Mucosa of gallbladder (tissue), 1 donor: ENCODE measurements at places on chromosomes 5 and 9.

DNA sequence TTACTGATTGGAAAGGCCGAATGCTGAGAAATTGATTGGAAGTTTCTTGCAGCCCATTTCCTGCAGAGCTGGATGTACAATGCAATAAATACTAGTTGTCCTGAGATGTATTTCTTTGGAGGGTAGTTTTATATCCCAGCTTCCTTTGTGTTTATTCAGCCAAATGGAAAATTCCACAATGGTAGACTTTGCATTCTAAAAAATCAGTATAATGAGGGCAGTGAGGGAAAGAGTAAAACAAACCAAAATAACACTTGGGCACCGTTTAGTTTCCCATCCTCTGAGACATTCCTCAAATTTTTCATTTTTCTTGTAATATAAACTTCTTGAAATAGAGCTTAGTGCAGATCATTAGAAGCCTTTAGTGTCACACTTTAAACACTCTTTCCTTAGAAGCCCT, 379.4 kb downstream of the EBF1 start:
- no peak for DNase-seq

- no peak for DNase-seq
These were observed 22.8 kb upstream of the ZNF618 start for GRCh38 chr9:113853333-113853732.

- DNase-seq = no peak
These were observed 14.4 kb downstream of the VDAC1 start for GRCh38 chr5:133990396-133990795.

DNA sequence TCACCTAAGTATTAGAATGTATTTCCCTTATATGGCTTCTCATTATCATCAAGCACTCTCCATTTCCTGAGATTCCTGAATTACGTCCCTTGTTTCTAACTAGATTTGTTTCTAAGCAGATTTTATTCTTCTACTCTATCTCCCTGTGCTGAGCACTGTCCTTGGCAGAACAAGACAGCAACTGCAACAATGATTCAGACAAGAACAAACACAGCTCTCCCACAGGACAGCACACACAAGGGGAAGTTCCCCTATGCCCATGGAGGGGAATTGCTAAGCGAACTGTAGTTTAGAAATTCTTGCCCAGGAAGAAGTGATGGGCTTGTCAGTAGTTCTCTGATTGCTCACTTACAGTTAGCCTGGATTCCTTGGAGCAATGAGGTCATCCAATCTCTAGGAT, 759.9 kb downstream of the DTWD2 start:
- no peak for DNase-seq

- no peak for DNase-seq
These were observed 15.7 kb downstream of the USP20 start for GRCh38 chr9:129850821-129851550.

DNA sequence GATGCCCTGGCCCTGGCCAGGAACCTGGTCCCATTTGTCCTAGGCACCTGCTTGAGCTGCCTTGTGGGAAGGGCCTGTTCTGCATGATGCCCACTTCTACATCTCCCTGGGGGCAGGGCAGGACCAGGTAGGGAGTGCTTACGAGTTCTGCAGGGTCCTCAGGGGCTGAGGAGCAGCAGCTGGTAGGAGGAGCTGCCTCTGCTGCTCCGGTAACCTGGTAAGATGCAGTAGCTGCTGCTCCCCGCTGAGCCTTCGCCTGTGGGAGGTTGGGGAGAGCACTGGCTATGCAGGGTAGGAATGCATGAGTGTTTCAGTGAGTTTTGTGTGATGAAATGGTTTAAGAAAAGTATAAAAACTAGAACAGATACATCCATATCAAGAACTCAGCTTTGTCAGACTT, 13.6 kb downstream of the LRRC8A start:
- DNase-seq = no peak

DNA sequence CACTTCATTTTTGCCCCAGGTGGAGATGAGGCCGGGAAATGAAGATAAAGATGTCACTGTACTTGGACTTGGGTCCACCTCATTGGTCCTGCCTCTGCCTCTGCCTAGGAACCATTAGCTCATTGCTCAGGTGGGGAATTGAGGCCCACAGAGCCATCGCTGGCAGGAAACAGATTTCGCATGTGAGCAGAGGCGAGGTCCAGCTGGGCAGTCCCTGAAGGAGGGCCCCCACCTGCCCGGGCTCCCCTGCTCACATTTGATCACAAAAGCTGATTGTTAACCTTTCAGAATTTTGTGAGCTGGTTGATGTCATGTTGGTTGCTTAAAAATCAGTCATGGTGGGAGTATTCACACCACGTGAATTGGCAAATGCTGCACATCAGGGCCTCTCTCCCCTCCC, 273.8 kb upstream of the MVB12B start:
- DNase-seq = no peak

DNA sequence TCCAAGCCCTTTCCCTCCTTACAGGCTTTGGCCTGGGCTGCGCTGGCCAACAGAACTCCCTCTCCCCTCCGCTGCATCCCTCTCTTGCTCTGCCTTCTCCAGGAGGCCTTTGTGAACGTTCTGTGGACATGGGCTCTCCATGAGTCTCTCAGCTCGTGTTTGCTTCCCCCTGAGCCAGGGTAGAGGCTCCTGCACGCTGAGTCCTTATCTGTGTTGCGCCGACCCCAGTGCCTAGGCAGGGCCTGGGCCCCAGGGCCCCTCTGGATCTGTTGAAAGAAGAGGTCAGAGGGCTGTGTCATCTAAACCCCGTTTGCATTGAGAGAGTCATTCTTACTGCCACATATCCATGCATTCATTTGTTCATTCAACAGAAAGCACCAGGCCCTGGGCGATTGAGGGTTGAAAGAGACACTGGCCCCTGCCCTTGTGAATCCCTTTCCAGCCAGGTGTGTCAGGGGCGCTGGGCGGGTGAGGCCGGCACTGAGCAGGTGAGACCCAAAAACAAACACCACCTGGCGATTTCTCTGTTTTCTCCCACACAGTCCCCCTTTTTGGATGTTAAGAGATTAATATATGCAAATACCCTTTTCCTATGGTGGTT, 111.2 kb upstream of the IER5L start:
- DNase-seq = peak; percentile 4

GRCh38 chr5:6317116-6317798, 61.1 kb downstream of the MED10 start:
- DNase-seq = no peak

GRCh38 chr5:65961633-65962032, 35.3 kb downstream of the ERBIN start:
- DNase-seq = no peak

GRCh38 chr5:126998201-126998631, 32.1 kb downstream of the MARCHF3 start:
- no peak for DNase-seq

DNA sequence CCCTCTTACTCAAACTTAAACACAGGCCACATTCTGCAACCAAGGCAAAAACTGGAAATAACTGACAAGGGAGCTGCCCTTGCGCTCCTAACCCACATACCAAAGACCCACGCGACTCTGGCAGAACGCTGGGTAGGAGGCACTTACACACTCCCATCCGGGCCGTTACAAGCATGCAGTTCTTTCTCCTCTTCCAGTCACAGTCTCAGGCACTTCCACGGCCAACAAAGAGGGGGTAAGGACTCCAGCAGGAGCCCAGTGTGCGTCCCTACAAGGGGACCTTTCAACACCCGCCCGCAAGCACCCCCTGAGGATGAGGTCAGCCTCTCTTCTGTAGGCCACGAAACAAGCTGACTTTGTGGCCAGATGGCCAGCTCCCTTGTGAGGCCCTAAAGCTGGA, 57.4 kb downstream of the SERINC5 start:
- DNase-seq = no peak

DNA sequence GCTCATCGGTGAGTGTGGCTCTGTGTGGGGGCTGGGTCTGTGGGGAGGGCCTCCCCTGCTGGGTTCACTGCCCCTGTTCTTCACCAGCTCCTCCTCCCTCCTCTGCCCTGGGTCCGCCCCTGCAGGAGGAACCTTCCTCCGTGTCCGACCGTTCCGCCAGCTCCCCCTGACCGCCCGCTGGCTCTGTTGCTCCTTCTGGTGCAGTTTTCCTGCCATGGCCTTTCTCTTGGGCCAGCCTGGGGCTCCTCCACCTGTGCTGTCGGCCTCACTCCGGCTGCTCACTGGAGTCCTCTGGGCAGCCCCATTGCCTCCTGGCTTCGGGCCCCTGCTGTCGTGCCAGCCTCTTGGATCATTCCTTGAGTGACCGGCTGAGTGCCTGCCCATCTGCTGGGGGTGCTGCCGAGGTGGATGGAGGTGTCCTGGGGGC, 12.3 kb downstream of the RNU6ATAC start:
- no peak for DNase-seq

- no peak for DNase-seq
These were observed 220.8 kb upstream of the RFX3 start for GRCh38 chr9:3746296-3747275.
